ENCODE measurements at places on chromosomes 12 and 14. TPM values are rescaled to one million over a fixed set of nuclear protein-coding genes. Genes with fewer than 3 reads are reported as not detected.
A peak's percentile ranks its signal among the peaks of the same experiment; 100 is the strongest.

GRCh38 chr12:44000309-44000952 is 164.6 kb downstream of the TMEM117 start:
- DNase-seq: no peak

Gene CLEC1B
- not detected for total RNA-seq

Gene NT5DC3
- 3.2 TPM for total RNA-seq

GRCh38 chr12:89468648-89469326 is 55.8 kb downstream of the GALNT4 start:
- no peak for DNase-seq

DNA sequence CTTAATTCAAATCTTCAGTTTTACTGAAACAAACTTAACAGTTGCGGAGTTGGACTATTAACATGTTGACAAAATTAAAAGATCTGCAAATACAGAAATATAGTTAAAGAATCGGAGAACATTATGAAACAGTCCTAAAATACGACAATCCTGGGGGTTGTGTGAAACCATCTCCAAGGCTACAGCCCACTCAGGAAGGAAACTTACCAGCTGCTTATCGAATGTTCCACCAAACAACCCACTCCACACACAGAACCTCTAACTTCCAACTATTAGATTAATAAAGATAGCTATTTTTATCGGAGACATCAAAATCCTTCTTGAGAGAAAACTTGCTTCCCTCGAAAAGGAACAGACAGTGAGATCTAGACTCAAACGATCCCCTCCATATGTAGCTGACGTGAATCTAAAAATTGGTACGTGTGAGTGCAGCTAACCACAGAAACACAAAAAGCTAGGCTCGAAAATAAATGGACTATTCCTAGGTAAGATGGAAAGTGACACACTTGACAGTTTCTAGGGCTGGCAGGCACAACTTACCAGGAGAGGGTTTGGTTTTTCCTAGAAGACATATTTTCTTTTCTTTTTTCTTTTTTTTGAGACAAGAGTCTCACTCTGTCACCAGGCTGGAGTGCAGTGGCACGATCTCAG is 12.9 kb downstream of the VPS37B start:
- DNase-seq: no peak

- DNase-seq: peak; percentile 71
Observed at GRCh38 chr12:123150744-123151456, at the start of gene PITPNM2. PITPNM2 (minus strand) TSS chr12:123151090; CDS start chr12:123034590, 116,500 bp downstream.

- DNase-seq: no peak
Observed at GRCh38 chr12:120094485-120094884, 22.1 kb downstream of the RAB35 start.

DNA sequence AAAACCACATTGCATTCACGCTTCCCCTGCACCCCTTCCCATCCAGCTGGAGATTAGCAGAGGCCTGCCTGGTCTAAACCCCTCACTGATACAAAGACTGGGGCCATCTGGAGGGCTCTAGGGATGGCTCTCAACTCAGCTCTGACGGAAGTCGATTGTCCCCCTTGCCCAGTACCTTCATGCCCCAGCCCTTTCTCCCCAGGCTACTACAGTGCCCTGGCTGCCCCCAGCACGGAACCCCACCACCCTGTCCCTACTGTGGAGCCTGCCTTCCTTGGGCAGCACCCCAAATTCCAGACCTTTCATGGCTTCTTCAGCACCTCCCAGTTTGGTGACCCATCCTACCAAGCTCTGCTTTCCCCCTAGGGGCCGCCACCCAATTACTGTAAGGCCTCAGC is 25.6 kb downstream of the ZFP36L1 start:
- peak; percentile 14 for DNase-seq

- no peak for DNase-seq
Observed at GRCh38 chr12:27965411-27965810, 7.1 kb downstream of the PTHLH start.

GRCh38 chr12:47891356-47891755 is 13.4 kb downstream of the VDR start:
- DNase-seq: no peak

Gene EXOC3L4
- not detected for total RNA-seq

DNA sequence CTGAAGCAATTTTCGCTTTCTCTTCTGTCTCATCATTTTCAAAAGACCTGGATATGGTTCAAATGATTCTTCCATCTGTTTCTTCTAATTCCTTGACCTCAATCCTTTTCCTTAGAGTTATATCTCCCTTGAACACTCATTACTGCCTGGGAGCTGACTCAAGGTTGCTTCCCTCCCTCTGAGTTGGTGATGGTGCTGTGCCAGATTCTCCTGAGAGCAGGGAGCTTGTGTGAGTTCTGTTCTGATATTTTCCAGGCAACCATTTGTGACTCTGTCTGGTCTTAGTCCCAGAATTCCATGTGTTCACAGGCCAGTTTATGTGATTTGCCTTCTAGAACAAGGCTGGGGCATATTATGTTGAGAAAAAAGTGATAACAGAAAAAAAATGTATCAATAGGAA is 505.1 kb upstream of the SYT1 start:
- DNase-seq: no peak

DNA sequence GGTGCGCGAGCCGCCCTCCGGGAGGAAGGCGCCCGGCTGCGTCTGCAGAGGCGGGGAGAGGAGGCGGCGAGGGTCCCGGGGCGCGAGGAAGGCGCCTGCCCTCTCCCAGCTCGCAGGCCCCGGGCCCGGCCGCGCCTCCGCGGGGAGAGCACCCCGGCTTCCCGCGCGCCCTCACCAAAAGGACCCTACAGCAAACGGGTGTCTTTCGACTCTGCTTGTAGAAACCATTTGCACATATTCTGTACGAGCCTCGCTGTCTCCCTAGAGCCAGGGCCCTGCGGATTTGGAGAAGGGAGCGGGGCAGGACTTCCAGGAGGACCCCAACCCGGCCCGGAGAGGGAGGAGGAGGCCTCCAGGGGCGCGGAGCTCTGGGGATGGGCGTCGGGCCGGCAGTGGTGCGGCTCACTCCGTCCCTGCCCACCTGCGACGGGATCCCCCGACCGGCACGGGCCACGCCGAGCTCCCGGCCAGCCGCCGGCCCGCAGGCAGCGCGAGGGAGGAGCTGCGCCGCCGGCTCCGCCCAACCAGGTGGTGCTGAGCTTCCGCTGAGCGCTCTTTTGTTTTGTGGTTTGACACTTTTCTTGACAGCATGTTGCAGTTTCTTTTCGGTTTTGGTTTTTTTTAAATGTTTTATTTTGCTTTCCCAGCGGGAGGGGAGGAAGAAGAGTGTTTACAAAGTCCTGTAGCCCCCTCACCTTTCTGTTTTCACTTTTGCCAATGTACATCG is 103.3 kb upstream of the FKBP4 start:
- no peak for DNase-seq

- no peak for DNase-seq
Observed at GRCh38 chr12:128276471-128276870, 9.5 kb downstream of the TMEM132C start.

GRCh38 chr14:33163109-33163508 is 224.4 kb downstream of the NPAS3 start:
- DNase-seq: no peak

Gene SOX5
- total RNA-seq: 3.5 TPM

DNA sequence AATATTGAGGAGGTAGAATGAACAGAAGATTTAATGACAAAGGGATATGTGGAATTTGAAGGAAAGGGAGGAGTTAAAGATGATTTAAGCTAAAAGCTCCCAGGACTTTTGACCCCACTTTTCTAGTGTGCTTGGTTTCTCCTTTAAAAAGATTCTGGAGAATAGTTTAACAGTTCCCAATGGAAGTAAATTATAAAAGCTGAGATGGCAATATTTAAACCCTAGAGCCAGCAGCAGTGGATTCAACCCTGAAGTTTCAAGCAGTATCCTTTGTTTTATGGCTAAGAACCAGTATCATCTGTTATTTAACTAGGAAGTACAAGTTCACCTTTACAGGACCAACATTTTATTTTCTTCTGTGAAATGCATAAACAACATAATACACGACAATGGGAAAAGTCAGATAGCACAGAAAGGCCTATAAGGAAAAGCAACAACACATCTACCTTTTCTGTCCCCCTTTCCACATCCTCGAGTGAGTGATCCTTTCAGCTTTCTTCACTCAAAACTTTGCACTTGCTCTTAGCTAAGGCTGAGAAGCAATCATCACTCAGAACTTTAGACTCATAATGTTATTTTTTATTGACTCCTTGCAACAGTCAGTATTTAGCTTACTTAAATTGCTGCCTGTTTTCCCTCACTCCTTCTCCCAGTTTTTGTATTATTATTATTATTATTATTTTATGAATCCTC is 264.5 kb downstream of the FBXL14 start:
- DNase-seq: no peak

GRCh38 chr14:28758253-28758884 is 8.2 kb upstream of the FOXG1 start:
- DNase-seq: no peak

DNA sequence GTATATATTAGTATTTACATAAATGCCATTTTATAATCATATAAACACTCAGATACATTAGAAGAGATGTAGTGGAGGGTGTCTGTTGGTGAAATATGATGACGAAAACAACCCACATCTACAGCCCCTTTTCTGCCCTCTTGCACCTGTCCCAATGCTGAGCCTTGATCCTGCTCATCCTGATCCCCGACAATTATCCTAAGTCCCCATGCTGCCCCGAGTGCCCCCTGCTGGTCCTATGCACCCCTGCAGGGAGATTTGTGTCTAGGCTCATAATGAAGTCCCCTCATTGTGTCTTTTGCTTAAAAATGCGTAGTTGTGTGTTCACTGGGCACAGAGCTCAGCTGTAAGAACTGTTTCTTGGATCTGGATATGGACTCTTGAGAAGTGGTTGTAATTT is 554.5 kb downstream of the TMEM121 start:
- DNase-seq: no peak

Gene OVCH1
- 0.12 TPM for total RNA-seq

DNA sequence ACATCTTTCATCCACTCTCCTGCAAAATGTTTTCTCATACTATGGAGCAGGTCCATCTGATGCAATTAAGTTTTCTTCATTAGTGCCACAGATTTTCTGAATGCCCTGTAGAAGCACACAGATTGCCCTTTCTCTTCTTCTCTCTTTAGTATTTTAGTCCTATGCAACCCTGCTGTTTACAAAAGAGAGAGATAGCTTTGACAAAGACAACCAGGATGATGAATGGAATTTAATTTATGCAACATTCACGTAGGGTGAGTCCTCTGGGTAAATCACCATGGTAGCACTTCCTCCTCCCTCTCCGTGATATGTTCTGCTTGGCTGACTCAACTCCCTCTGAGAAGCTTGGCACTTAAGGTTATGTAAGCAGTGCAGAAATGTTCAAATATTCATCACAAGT is 400.9 kb upstream of the PDE3A start:
- no peak for DNase-seq

- DNase-seq: no peak
Observed at GRCh38 chr14:31419179-31419966, 977 bp downstream of the HEATR5A start.

DNA sequence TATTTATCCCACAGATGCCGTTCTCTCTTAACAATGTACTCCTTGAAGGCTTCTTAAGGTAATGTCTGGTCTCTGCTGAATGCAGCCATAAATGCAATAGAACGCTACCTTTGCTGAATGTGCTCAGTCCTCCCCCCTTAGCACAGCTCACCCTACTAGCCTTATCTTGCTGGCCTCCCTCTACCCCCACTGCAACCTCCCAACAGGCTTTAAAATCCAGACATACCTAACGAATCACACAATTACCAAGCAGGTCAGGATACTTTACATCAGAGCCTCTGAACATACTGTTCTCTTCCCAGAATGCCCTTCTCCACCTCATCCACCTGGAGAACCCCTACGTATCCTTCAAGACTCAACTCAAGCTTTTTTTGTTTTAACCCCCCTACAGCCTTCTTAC is 51.0 kb upstream of the CRADD start:
- no peak for DNase-seq

DNA sequence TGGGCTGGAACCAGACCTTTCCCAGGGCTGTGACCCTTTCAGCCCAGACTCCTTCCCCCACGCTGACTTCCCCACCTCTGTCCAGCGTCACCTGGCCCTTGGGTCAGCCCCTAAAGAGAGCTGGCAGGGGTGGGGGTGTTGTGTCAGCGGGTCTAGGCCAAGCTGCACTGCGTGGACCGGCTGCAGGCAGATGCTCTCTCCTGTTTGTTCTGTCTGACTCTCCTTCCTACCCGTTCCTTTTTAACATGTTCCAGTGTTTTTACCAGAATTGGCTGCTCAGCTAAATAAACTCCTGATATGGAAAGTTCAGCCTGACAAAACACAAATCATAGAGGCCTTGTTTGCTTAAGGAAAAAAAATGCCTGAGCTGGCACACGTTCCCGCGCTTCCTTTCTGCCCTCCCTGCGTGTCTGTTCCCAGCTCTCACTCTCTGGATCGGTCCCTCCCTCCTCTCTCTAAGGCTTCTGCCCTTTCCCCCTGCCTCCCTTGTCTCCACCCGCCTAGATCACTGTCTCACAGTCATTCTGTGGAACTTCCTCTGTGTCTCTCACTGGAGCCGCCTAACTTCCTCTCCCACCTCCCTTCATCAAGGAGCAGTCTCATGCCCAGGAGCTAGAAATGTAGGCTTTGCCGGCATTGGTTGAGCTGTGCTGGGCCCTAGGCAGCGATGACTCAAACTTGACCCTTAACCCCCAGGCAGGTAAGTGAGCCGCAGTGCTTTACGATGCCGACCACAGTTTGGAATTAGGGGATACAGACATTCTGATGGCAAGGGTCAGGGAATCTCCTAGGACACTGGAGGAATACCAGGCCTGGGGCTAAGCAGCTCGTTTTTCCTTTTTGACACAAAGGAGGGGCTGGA is 15.5 kb upstream of the MLXIP start:
- DNase-seq: peak; percentile 68

DNA sequence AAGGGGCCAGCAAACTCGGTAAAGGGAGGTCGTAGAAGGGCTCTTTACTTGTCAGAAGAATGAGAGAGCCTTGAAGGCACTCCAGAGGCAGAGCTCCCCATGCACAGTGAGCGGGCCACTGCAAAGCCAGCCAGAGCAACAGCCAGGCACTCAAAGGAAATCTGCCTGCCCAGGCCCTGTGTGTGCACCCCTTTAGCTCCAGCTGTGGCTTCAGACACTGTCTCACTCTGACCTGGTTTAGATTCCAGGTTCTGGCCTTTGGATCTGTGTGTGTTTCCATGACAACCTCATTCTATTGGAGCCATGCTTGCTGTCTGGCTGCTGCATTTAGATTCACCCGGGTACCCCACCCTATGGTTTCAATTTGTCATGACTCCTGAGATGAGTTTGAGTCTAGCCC is 170.3 kb downstream of the CAPZA3 start:
- no peak for DNase-seq

DNA sequence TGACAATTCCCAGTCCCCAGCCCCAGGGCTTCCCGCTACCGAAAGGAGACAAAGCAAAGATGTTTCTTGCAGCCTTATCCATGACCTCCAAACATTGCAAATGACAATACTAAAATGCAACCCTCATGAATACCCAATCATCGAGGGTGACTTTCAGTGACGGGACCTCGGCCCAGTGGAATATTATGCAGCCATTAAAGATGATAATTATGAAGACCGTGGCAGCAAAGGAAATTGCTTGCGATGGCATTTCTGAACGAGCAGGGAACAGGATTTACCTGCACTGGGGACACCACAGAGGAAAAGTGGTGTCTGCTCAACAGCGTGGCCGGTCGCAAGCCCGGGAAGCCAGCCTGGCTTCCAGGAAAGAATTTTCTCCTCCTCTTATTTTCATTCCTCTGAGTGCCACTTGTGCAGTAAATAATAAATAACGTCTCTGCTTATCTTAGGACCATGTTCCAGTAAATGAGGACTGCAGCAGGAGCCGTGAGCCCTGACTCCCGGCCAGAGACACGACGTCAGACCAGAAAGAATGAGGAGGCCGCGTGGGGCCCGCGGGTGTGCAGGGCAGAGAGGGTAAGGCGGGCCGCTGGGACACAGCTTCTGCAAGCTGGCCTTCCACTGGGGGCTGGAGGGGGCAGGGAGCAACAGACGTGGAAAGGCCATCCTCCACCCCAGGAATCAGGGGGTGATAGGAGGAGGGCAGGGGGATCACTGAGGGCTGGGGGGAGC is 6.6 kb downstream of the C14orf180 start:
- DNase-seq: peak; percentile 71

Gene APOLD1
- 12.5 TPM for total RNA-seq
